CD8-positive, alpha-beta memory T cell (primary cell): ENCODE measurements at places on chromosomes 1 and 21.

DNA sequence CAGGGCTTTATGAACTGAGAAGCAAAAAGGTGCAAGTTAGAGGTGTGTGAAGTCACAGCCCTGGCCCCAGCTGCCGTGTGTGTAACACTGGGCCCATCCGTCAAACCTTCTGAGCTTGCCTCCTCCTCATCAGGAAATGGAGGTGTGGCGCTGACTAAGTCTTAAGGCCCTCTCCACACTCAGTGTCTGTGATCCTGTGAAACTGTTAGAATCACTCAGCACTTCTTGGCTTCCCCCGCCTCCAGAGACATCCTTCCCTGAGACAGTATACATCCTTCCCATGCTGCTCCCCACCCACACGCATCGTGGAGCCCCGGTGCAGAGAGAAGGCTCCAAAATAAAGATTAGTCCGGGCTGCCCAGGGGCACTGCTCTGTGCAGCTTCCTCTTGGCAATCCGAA is 33.3 kb downstream of the LRP8 start:
- no peak for DNase-seq

DNA sequence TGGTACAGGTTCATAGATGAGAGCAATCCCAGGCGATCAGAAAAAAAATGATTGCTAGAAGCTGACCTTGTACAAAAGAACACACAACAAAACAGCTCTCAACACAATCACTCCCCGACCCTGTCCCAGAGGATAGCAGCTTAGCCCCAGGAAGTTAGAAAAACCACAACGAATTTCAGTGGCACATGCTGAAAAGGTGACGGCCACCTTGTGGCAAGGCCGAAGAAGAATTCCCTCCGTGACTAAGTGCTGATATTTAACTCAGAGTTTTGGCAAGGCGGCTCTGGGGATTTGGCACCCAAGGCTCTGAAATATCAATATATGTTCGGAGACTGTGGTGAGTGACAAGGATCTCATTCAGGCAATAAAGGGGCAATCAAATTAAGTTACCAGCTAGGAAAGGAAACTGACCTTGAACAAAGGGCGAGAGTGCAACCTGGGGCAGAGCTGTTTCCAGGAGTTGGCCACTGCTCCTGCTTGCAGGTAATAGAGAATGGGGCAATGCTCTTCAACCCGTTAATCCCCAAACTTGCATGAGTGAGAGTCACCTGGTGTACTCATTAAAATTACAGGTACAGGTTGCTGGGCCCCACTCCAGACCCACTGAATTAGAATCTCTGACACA is 96.2 kb downstream of the BEND5 start:
- no peak for DNase-seq

- no peak for DNase-seq
Observed at GRCh38 chr1:156075775-156076204, 6.5 kb downstream of the MEX3A start.

DNA sequence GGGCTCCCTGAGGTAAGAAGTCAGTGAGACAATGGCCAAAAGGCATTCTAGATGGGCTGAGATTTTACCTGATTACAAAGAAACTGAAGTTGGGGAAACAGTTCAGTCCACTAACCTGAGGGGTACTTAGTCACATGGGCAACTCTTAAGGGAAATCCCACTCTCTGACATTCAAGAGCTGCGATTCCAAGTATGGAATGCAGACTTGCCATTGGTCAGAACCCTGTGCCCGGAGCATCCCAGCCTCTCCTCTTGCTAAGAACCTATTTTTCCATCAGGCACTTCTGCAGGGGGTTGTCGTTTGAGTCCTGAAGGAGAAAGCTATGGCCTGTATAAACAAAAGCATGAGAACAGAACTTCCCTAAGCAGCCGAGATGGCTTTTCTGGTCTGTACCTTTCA is 434.9 kb upstream of the DAB1 start:
- no peak for DNase-seq

GRCh38 chr1:154845174-154845573 is 24.9 kb downstream of the KCNN3 start:
- no peak for DNase-seq

GRCh38 chr1:64923294-64923718 is 43.0 kb downstream of the JAK1 start:
- peak; percentile 13 for DNase-seq

- DNase-seq, result no peak
Observed at GRCh38 chr1:23585321-23586022, 26.2 kb upstream of the ID3 start.

GRCh38 chr21:24339406-24339805 is 1267.9 kb downstream of the MRPL39 start:
- DNase-seq, result no peak

DNA sequence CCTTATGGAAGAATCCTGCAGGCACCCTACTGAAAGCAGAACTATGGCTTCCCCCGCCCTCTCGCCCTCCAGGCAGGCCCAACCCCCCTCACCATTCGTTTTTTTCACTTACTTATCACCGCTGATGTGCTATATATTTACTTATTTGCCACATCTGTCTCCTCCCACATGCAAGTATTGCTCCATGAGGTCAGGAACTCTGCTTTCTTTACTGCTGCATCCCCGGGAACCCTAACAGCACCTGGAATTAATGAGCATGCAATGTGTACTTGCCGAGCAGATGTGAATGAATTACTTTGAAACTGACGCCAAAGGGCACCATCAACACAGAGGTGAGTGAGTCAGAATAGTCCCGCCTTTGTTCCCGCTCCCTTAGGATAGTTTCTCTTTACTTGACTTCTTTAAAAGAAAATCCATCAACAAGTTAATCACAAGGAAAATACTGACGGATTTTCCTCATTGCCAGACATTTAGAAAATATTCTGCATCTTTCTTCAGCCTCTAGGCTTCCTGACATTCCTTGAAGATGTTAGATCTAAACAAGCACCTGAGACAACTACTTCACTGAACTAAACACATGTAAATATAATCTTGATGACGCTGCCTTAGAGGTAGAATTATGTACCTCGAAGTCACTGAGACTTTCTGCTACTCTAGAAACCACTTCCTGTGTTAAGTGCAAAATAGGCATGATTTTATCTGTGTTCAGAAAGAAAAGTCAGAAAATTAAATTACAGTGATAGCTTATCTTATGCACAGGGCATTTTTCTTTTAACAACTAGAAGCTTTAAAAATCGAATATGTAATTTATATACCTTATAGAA is 17.5 kb upstream of the RAB4A start:
- DNase-seq, result no peak

GRCh38 chr1:30012455-30013440 is 710.6 kb downstream of the MATN1 start:
- no peak for DNase-seq

DNA sequence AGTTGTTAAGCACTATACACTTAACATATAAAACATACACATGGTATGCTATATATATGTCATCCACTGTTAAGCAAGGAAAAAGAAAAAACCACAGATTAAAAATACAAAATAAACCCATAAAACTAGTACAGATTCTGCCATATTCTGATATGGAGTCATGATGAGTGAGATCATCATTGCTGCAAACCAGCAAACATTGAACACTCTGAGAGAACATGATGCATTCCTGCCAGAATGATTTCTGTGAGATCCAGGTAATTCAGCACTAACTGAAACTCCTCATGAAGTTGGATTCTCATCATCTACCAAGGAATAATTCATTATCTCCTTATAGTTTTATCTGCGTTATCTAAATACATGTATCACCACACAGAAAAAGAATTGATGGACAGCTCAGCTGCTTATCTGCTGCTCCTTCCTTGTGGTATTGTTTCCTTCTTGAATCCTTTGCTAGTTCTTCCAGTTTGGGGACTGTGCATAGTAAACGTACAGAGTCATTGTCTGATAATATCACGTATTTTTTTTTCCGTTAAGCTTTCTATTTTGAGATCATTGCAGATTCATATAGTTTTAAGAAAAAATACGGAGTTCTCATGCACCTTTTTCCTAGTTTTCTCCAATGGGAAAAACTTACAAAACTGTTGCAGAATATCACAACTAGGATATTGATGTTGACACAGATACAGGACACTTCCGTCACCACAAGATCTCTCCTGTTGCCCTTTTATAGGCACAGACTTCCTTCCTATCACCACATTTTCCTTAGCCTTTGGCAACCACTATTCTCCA is 9.3 kb downstream of the RAB4A start:
- DNase-seq, result no peak
